GM12891 (cell line): ENCODE measurements at places on chromosomes 2 and 18.

GRCh38 chr2:178448968-178449661 is 1.9 kb downstream of the PRKRA start:
- no peak for DNase-seq

- no peak for DNase-seq
Measured at GRCh38 chr2:37189452-37190153, 1.1 kb upstream of the SULT6B1 start.

DNA sequence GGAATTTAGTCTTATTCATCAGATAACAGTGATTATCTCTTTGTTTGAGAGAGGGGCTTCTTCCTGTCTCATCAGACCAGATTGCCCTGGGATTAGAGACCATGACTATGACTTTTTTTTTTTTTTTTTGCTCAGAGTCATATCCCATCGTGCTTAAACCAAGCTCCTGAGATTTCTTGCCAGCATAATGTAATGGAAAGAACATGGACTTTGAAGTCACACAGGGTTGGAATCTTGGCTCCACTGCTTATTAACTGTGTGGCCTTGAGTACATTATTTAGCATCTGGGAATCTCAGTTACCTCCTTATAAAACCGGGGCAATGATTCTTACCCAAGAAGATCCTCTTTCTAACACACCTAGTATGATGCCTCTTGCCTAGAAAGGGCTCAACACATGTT is 268.3 kb downstream of the DYSF start:
- DNase-seq: no peak

DNA sequence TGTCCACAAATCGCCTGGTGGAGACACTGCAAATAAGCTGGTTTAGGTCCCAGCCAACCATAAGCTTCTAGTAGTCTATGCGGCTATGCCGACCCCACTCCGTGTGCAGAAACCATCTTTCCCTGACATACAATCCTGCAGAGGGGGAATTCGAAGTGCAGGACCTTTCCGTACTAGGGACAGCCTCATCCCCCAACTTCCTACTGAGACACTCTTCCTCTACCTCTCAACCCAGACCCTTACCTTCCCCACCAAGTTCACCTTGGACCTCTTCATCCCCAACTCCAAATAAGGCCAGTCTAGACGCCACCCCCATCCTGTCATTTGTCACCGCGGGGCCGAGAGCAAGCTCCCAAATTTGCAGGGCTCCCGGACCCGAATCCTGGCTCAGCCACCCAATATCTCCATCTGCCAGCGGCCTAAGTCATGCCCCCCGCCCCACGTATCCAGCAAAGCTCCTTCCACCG is 496 bp downstream of the SUCLG1 start:
- no peak for DNase-seq

GRCh38 chr2:67215214-67216055 is 181.7 kb upstream of the ETAA1 start:
- DNase-seq: no peak
